ENCODE measurements at places on chromosomes 11 and 22. TPM values are rescaled to one million over a fixed set of nuclear protein-coding genes. Genes with fewer than 3 reads are reported as not detected.
A peak's percentile ranks its signal among the peaks of the same experiment; 100 is the strongest.

IGSF9B gene
- total RNA-seq: 59.7 TPM

PATE2 gene
- total RNA-seq: not detected

C11orf91 gene
- total RNA-seq: 0.97 TPM

PRG3 gene
- total RNA-seq: not detected

DNA sequence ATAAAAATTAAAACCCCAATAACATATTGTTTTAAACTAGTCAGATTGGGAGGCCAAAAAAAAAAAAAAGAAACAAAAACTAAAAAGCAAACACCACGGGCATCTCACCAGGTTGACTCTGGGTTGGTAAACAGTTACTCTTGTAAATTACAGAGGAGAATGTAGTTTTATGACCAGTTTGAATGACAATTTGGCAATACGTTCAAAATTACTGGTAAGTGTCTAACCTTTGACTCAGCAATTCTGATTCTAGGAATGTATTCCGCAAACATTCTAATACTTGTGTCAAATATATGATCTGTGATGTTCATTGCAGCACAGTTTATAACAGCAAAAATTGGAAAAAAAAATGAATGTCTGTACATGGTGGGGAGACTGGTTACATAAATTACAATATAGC is 1376.0 kb downstream of the TBC1D22A start:
- DNase-seq: no peak

- DNase-seq: peak; percentile 47
These were observed 35.1 kb downstream of the TTC17 start for GRCh38 chr11:43393765-43394355.

DNA sequence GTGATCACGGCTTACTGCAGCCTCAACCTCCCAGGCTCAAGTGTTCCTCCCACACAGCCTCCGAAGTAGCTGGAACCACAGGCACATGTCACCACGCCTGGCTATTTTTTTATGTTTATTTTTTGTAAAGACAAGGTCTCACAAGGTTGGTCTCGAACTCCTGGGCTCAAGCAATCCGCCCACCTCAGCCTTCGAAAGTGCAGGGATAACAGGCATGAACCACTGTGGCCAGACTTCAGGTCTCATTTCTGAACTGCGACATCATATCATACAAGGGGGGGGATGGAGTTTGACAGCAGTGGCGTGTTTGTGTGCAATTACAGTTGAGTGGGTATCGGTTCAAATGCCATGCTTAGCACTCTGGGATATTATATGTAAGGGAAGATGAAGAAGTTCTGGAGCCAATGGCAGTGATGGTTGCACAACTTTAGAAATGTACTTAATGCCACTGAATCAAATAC is 6.9 kb downstream of the NAALADL1 start:
- DNase-seq: no peak

DNA sequence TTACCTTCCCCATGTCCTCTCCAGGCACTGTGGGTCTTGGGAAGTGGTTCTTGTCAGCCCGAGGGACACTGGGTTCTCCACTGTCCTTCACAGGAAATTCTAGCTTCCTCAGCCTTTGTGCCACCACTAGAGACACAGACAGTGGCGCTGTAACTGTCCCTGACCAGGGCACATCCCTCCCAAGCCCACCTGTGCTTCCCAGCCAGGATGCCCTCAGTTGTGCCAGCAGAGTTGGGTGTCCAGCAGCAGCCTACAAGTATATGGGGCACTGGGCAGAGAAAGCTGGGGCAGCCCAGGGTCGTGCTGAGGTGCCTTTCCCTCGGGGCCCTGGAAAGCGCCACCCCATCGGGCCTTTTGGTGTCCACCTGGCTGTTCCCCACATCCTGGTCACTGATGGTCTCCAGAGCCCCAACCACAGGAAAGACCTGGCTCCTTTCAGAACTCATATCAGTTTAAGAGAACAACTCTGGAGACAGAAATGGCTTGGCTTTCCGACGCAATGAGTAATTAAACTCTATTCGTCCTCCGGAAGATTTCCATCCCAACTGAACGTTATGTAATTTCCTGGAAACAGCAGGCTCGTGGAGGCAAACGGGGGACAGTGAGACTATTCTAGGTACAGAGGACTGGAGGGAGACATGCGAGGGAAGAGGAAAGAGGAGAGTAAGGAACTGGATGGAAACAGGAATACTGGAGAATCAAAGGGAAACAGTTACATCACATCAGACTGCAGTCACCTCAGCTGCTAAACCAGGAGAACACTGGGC is 28.6 kb downstream of the PPP2R1B start:
- DNase-seq: no peak

DNA sequence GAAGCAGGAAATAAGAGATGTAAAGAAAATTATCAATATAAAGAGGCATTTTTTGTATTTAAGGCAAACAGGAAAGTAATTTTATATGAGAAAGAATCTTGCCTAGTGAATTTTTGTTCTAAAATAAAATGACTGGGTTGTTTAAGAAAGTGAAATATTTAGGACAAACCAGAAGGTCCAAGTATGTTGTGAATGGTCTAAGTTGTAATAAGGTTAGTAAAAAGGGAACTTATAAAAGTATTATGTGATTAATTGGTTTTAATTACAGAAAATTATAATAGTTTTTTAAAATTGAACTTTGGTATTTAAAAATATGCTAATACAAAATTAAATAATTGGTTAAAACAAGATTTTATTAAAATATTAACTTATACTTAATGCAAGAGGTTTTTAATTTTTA is 26.6 kb upstream of the EI24 start:
- DNase-seq: no peak

DNA sequence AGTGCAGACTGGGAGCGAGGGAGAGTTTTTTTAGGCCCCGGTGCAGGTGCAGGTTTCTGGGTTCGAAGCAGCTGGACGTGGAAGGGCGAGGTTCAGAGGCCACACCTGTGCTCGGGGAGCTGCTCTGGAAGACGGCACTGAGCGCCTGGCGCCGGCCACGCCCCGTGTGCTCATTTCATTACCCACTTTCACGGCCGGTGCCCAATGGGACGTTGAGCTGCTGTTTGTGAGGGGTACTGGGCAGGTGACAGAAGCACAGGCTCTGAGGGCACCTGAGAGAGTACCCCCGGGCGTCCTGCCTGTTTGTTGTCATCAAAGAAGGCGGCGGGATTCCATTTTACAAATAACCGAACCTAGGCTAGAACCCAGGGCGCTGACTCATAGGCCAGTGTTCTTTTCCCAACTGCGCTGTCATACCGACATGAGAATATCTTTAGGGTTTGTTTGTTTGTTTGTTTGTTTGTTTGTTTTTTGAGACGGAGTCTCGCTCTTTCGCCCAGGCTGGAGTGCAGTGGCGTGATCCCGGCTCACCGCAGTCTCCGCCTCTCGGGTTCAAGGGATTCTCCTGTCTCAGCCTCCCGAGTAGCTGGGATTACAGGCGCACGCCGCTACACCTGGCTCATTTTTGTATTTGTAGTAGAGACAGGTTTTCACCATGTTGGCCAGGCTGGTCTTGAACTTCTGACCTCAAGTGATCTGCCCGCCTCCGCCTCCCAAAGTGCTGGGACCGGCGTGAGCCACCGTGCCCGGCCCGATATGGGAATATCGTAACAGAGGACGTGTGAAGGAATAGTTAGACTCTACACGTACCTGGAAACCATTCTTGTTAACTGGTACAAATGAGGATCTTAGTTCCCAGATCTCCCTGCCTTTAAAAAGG is 16.6 kb upstream of the SPTBN2 start:
- no peak for DNase-seq

GRCh38 chr22:45008751-45009605 is 827 bp downstream of the PHF21B start:
- no peak for DNase-seq

GRCh38 chr11:9575260-9576240 is 2.1 kb downstream of the WEE1 start:
- peak; percentile 63 for DNase-seq
